ENCODE measurements at places on chromosomes 12 and 14.
A peak's percentile ranks its signal among the peaks of the same experiment; 100 is the strongest.

- DNase-seq, result no peak
Measured at GRCh38 chr12:32151552-32151951, 44.9 kb downstream of the BICD1 start.

DNA sequence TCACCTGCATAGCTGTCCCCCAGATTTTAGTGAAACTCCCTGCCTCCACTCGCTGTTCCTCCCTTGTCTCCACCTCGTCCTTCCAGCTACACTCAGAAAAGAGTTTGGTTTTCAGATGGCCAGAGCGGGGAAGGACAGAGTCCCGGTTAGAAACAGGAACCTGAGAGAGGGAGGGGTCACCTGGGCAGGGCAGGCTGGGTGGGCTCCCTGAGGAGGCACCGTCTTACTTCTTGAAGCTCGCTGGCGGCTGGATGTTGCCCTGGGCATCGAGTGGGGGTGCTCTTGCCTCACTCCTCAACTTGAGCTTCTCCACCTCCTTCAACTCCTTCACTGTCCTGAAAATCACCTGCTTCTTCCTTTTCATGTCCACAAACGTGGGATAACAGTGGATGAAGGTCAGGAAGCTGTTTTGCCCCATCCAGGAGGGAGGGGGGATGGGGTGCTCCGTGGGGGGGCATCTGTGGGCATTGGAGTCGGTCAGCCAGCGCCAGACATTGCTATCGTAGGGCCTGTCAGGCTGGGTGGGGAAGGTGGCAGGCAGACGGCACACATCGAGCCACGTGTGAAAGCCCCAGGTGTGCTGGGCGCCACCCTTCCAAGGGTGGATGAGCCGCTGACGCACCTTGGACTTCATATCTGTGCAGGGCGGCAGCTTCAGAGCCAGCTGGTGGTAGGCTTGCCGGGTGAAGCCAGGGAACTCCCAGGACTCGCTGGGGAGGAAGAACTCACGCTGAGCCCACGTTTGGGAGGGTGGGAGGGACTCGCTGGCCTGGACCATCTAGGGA lies 2.0 kb downstream of the TEX52 start:
- DNase-seq, result no peak

DNA sequence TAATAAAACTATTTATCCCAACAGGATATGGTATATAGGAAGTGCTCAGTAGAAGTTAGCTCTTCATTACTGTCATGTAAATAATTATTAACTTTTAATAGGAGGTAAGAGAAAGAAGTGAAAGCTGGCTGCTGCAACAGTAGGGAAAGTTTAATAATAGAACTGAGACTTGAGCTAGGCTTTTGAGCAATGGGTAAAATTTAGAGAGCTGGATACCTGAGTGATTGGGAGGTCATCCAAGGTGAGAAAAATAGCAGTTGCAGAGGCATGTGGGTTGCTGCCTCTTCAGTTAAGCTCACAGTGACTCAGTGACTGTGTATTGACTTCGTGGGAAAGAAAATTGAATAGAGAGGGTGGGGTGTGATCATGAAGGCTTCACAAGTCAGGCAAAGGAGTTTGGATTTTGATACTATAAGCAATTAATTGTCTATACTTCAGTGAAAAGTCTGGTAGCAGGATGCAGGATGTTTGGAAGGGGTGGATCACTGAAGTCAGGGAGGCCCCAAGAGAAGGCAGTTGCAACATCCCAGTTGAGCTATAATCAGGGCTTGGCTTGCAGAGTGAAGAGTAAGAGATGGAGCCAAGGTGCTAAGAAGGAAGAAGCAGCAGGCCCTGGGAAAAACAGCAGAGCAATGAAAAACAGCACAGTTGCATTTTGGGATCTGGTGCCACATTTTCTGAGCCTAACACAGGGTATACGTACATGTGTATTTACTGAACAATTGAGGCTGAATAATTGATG lies 172.0 kb upstream of the FRMD6 start:
- DNase-seq, result no peak

DNA sequence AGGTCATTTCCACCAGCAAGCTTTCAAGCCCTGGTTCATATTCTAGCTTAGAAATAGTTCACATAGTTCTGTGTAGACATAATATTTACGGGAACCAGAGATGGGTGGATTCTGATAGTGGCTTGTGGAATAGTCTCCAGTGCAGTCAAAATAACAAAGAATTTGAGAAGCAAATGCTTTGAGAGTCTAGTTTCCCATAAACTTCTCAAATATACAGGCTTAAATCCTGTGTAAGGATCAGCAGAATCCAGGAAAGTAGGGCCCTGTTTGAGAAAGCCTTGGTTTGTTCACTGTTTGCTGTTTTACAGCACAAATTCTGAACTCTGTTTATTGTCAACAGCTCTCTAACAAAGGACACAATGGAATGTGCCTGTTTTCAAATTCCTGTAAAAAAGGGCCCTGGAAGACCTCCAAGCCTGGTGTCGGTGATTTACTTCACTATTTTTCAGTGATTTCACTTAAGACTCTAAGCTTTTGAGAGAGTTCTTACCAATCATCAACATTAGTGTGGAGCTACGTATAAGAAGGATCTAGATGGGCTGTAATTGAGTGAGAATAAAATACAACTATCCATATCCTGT lies 11.4 kb upstream of the FOS start:
- no peak for DNase-seq

- DNase-seq, result no peak
Measured at GRCh38 chr14:99722741-99723140, 38.6 kb downstream of the CYP46A1 start.

DNA sequence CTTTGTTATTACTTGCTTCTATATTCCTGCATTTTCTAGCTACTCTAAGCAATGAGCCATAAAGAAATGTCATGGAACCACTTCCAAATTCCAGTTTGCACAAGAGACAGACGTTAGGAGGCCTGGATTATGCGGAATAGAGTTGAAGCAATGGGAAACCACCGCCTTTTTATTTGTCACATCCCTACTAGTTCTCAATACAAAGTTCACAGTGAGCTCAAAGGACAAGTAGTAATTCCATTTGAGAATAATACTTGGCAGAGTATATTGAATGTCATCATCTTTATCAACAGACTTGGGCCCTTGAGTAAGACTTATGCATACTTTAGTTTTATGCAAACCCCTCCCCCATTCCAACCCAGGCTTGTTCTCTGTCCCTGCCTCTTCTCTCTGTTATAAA lies 3.7 kb upstream of the SLC15A5 start:
- no peak for DNase-seq

DNA sequence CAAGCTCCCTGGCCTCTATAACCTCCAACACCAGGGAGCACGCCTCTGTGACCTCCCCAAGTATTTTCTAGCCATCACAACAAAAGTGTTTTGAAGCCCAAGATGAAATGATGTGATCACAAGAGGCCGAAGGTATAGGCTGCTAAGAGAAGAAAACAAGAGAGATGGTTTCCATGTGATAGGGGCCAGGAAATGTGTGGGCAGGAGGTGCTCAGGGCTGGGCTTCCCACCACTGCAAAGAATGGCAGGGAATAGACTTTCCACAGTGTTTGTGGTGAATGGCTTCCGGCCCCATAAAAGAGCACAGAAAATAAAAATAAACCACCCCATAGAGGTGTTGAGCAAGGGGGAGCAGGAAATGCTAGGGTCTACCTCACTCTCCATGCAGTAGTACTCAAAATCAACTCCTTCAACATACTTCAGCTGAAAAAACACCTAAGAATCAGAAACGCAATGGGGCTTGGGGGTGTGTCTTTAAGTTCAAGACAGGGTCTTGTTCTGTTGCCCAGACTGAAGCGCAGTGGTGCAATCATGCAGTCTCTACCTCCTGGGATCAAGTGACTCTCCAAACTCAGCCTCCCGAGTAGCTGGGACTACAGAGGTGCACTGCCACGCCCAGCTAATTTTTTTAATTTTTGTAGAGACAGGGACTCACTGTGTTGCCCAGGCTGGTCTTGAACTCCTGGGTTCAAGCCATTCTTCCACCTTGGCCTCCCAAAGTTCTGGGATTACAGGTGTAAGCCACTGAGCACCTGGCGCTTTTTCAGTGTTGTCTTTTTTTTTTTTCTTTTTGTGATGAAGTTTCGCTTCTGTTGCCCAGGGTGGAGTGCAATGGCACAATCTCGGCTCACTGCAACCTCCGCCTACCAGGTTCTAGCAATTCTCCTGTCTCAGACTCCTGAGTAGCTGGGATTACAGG lies 27.1 kb downstream of the DAD1 start:
- DNase-seq, result peak; percentile 70

GRCh38 chr14:80940146-80940545 lies 1.4 kb downstream of the CEP128 start:
- no peak for DNase-seq

DNA sequence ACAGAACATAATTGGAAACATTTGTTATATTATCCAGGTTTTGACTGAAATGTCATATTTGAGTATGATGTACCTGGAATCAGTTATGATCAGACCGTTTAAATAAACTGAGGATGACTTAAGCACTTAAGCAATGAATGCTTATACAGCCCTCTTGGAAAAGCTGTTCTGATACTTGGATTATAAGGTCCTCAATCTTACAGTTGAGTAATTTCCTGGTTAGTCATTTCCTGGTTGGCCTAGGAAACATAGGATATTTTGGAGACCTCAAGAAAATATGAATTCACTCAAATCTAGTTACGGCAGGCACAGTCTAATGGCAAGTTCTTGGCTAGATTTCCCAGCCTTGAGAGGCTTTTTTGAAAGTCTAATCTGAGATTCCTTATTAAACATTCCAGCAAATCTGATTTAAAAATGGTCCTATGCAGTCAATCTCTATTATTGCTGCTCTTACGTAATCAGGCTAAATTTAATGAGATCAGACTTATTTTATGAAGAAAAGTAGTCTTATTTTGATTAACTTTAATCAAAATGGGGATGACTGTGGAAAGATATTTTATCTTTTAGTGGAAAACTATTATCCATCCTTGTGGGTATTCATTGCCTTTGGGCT lies 447.2 kb downstream of the SNAPC1 start:
- DNase-seq, result no peak

DNA sequence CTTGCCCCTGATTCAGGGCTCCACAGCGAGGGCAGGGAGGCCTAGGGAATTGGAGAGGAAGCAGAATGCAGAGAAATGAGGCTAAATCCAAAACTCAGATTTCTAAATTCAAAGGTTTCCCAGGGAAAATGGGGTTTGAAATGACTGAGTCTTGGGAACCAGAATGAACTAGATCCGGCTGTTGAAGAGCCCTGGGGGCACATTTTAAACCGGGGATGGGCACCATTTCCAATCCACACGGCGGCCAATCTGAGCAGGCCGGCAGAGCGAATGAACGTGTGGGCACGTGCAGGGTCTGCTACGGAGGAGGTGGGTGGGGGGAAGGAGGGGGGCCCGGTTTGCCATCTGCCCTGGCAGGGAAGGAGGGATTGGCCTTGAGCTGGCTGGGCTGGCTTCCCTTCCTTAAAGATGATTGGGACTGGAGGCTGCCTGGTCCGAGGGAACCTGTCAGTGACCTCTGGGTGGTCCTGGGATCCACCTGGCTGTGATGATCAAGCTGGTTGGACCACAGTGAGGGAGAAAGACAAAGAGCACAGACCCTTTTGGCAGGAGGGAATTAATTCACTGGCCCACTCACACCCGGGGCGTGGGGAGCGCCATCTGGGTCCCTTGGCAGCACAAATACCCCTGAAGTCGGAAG lies 161.0 kb downstream of the RBM19 start:
- no peak for DNase-seq

- no peak for DNase-seq
Measured at GRCh38 chr14:101862177-101862576, 100.7 kb downstream of the PPP2R5C start.

DNA sequence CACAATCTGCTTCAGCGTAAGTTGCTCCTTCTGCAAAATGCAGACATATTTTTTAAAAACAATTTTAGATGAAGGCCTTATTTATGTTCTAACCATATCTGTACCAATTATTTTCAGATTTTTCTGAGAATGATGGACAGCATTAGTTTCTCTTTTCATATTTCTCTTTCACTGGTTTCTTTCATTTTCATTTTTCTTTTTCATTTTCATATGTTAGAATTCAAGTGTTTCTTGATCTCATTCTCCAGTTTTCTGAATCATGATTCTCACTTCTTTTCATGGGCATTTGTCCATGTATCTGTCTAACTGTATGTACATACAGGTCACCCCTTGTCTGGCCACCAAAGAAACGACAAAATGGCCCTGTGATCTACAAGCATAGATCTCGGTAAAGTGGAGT lies 346.6 kb downstream of the NAV3 start:
- DNase-seq, result no peak

DNA sequence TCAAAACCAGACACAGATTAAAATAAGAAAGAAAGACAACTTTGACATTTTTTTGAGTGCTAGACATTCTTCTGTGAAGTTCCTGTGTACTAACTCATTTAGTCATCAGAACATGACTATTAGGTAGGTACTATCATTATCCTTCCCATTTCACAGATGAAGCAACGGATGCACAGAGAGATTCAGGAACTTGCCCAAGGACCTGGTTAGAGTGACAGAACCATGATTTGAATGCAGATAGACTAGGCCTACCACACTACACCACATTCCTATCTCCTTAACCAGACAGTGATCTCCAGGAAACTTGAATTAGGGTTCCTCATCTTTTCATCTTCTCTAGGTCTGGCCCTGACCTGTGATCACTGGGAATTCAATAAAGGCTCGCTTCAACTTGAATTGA lies 54.4 kb upstream of the MED13L start:
- no peak for DNase-seq

All from activated effector memory CD4-positive, alpha-beta T cell treated with Interleukin-2 at 50 U/mL for 16 hours (primary cell).